ENCODE measurements at places on chromosomes 7 and 10. TPM values are rescaled to one million over a fixed set of nuclear protein-coding genes. Genes with fewer than 3 reads are reported as not detected.

- ATAC-seq = peak; percentile 93
These were observed at the start of gene TLL2 for GRCh38 chr10:96513698-96514561. TLL2 (minus strand) TSS chr10:96513926; CDS start chr10:96513685, 241 bp downstream.

- peak; percentile 84 for ATAC-seq
These were observed 31.9 kb downstream of the ARL4A start for GRCh38 chr7:12719141-12719919.

Gene SMC3
- total RNA-seq = 23.9 TPM

Gene NKX2-3
- total RNA-seq = 0.12 TPM

DNA sequence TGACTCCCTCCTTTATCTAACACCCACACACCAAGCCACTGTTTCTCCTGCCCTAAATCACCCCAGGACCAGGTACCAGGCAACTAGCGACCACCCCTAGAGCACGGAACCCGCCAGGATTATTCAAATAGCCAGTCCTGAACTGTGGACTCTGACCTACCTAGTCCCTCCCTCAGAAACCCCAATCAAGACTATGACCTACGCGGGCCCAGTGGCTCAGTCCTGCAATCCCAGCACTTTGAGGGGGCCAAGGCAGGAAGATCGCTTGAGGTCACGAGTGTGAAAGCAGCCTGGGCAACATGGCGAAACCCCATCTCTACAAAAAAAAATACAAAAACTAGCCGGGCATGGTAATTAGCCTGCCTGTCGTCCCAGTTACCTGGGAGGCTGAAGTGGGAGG, 232.8 kb upstream of the FOXK1 start:
- no peak for ATAC-seq

GRCh38 chr10:116672891-116673290, 52.1 kb downstream of the PNLIPRP2 start:
- no peak for ATAC-seq
